Tibial nerve (tissue), 4 donors: ENCODE measurements at places on chromosomes 12 and 14.

- DNase-seq, result no peak
Observed at GRCh38 chr12:11917501-11917900, 153.2 kb upstream of the BCL2L14 start.

- no peak for DNase-seq
Observed at GRCh38 chr12:104951759-104952509, 6.2 kb downstream of the SLC41A2 start.

GRCh38 chr12:16300122-16300521 lies 22.6 kb upstream of the SLC15A5 start:
- DNase-seq, result no peak

GRCh38 chr14:56124327-56124726 lies 6.1 kb downstream of the PELI2 start:
- DNase-seq, result no peak

DNA sequence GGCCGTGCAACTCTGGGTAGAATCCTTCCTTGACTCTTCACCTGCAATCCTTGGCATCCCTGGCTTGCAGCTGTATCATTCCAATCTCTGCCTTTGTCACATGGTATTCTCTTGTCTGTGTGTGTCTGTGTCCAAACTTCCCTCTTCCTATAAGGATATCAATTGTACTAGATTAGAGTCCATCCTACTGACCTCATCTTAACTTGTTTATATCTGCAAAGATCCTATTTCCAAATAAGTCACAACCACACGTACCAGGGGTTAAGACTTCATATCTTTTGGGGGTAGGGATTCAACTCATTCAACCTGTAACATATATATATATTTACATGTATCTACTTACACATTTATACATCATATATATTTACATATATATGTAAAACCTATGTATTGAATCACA lies 29.6 kb upstream of the RASSF3 start:
- DNase-seq, result no peak

- no peak for DNase-seq
Observed at GRCh38 chr14:102544046-102544746, 34.6 kb upstream of the ANKRD9 start.

DNA sequence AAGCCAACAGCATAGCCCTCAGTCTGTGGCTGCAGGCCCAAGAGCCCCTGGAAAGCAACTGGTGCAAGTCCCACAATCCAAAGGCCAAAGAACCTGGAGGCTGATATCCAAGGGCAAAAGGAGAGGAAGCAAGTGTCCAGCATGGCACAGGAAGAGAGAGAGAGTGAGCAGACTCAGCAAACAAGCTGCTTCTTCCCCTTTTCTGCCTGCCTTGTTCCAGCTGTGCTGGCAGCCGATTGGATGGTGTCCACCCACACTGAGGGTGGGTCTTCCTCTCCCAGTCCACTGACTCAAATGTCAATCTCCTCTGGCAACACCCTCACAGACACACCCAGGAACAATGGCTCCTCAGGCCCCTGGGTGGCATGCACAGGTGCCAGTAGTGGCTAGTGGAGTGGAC lies 33.5 kb downstream of the SMCO2 start:
- DNase-seq, result no peak

DNA sequence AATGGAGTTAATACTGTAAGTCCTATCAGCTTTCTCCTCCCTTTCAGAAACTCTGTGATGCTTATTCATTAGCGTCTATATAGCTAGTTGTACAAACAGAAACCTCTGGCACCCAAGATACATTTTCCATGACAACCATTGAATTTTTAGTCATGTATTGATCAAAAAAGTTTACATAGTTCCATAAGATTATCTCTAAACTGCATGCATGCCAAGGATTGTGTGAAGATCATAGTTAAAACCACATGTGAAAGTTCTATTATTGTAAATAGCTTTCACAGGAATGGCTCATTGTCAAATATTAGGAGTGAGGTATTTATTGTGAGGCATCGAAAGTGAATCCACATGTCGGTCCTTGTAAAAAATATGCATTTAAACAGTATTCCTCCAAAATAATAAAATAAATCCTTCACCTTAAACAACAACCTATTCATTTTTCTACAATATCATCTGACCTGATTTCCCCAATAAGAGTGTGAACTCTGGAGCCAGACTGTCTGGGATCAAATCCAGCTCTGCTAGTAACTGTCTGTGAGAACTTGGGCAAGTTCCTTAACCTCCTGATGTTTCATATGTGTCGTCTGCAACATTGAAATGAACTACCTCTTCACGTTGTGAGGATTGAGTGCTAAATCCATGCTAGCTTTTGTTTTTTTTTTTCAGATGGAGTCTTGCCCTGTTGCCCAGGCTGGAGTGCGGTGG lies 10.6 kb upstream of the CDKL1 start:
- no peak for DNase-seq

GRCh38 chr12:120662879-120663278 lies 22.5 kb downstream of the CABP1 start:
- no peak for DNase-seq

GRCh38 chr12:88083634-88084033 lies 54.4 kb upstream of the C12orf50 start:
- DNase-seq, result no peak

DNA sequence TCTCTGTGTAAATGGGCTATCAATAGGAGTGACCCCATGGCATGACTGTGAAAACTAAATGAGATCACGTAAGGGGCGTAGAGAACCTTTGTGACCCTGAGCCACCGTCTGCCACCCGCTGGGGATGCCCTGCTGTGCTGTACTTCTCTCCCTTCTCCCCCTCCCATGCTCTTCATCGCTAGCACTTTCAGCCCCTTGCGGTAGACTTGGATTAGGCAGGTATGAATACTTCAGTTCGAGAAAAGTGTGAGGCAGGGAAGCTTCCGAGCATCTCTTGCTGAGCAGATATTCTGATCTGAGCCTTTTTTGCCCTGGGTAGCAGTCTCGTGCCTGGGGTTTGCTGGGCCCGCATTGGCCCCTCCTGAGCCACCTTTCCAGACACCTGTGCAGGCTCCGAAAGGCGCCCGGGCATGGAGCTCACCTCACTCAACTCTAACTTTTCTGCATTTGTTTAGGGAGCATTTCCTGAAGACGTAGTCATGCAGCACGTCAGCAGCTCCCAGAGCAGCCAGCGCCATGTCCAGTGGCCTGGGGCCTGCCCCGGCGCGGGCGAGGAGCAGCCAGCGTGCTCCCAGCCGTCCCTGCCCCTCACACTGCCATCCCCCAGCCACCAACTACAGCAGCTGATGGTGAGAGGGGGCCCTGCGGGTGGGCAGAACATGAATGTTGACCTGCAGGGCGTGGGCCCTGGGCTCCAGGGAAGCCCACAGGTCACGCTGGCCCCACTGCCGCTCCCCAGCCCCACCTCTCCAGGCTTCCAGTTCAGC lies 40.4 kb downstream of the DDX51 start:
- DNase-seq, result no peak

DNA sequence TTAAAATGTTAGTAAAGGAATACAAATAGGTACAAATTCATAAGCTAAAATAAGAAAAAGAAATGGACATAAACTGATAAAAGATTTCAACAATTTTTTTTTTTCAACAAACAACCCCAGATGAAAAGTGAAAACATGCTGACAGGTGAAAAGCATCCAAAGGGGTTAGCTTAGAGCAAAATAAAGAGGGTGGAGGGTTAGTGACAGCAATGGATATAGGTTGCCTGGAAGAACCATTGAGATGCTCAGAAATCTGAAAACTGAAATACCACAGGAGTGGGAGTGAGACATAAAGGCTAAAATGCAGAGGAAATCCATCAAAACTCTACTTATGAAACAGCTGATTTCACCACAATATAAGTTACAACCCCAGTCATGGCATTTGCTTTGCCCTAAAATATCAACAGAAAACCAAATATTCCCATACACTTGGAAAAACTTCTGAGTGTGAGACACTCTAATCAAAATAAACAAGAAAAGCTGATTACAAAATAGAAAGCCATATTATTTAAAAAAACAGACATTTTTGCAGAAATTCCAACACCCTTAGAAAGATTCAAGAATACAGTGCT lies 136.3 kb upstream of the PLEKHG7 start:
- no peak for DNase-seq
